ENCODE measurements at places on chromosomes 5 and 9.
A peak's percentile ranks its signal among the peaks of the same experiment; 100 is the strongest.

DNA sequence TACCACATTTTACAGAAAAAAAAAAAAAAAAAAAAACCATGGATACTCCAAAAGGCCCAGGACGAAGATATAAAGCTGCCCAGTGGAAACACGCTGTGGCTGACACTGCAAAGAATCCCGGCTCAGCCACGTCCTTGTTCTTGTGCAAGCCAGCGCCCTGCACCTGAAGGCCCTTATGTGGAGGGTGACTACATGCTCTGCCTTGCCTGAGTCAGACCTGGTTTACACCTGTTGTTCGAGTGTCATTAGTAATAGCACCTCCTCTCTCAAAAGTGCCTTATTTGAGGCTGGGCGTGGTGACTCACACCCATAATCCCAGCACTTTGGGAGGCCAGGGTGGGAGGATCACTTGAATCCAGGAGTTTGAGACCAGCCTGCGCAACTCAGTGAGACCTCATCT, 54.3 kb upstream of the ZSWIM6 start:
- DNase-seq = no peak

GRCh38 chr5:143614831-143615230, 197.1 kb upstream of the HMHB1 start:
- DNase-seq = no peak

- no peak for DNase-seq
Observed at GRCh38 chr5:78006449-78006848, 230.3 kb upstream of the TBCA start.

GRCh38 chr5:103624035-103624480, 61.5 kb upstream of the NUDT12 start:
- DNase-seq = no peak

DNA sequence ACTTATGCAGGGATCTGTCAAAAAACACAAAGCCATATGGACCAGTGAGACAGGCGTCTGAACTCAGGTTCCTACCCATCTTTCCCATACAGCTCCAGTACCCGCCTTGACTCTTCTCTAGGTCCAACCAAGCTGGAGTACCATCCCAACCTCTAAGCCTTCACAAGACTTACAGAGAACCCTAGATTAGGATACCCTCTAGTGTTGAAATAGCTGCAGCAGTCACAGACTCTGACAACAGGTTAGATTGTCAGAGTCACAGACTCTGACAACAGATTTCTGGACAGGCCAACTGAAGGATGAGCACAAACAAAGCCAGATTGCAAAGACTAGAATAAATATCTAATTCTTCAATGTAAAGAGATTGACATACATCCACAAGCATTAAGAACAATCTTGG, 266.1 kb downstream of the GRIA1 start:
- no peak for DNase-seq

GRCh38 chr5:109250533-109251329, 159.0 kb downstream of the PJA2 start:
- DNase-seq = no peak

DNA sequence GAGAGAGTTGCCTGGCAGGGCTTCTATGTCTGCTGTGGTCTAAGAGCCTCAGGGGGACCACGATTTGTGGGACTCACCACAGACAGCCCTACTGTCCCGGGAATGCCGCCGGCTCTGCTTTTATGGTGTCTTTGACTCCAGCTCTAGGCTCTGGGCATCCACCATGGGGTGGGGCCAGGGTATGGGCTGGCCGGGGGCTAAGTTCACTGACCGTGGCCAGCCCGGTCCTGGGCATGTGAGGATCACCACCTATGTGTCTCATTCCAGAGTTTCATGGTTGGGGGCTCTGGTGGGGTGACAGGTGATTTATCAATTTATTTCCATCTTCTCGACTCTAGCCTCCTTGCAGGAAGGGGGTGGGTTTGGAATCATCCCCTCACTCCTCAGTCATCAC, 139.4 kb downstream of the GADD45G start:
- DNase-seq = no peak

DNA sequence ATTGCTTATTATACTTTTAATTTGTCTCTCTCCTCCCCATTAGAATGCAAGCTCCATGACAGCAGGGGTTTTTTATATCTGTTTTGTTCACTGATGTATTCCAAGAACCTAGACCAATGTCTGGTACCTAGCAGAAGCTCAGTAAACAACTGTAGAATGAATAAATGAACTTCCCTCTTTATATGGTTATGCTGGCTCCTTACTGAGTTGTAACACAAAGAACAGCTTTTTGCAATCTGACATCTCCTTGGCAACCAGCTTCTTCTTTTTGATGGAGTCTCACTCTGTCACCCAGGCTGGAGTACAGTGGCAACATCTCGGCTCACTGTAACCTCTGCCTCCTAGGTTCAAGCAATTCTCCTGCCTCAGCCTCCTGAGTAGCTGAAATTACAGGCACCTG, 13.6 kb downstream of the TRMO start:
- peak; percentile 68 for DNase-seq

- DNase-seq = no peak
Observed at GRCh38 chr5:96856371-96856770, 19.9 kb upstream of the ERAP2 start.

DNA sequence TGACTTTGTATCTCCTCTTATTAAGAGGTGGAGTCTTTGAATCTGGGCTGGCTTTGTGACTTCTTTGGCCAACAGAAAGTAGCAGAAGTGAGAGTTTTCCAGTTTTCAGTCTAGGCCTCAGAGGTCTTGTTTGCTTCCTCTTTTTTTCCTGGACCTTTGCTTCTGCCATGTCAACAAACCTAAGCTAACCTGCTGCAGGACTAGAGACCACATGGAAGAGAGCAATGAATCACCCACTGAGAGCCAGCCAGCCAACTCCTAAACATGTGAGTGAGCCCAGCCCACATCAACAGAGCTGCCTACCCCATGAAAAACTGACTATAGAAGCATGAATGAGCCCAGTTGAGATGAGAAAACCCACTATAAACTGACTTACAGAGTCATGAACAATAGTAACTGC, 29.9 kb downstream of the MRPL22 start:
- peak; percentile 17 for DNase-seq

DNA sequence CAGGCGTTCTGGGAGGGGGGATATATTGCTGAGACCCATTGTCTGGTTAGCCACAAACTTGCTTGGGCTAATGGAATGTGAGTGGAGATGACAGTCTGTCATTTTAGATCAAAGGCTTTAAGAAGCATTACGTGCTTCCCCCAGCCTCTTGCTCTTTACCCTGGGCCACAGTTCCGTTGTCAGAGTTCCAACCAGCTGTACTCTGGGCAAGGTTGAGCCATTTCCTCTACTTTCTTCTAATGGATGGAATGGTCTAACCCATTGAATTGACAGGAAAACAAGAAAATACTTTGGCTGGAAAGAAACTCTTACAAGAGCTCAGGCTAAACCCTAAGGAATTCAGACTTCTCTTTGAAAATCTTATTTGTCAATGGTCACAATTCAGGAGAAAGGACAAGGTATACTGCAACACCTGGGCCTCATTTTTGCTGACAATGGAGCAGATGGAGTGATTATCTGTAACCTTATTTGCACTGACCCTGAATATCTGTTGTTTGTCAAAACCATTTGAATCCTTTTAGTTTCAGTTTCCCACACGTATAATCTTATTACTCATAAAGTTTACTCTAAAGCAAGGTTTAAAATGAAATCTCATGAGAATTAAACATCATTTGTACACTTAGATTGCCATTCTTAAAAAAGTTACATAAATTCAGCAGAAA, 231.4 kb downstream of the PDE4D start:
- DNase-seq = peak; percentile 19

- DNase-seq = no peak
Observed at GRCh38 chr5:113103330-113103729, 126.7 kb downstream of the DCP2 start.

DNA sequence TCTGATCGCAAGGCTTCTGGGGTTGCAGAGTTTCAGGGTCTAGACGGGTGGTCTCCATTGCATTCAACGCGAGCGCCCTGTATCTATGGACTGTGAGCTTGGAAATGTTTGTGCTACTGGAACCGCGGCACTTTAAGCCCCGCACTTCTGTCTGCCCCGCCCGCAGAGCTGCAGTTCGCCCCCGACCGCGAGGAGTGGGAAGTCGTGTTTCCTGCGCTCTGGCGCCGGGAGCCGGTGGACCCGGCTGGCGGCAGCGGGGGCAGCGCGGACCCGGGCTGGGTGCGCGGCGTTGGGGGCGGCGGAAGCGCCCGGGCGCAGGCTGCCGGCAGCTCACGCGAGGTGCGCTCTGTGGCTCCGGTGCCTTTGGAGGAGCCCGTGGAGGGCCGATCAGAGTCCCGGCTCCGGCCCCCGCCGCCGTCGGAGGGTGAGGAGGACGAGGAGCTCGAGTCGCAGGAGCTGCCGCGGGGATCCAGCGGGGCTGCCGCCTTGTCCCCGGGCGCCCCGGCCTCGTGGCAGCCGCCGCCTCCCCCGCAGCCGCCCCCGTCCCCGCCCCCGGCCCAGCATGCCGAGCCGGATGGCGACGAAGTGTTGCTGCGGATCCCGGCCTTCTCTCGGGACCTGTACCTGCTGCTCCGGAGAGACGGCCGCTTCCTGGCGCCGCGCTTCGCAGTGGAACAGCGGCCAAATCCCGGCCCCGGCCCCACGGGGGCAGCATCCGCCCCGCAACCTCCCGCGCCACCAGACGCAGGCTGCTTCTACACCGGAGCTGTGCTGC, 1.0 kb downstream of the ADAMTS19 start:
- peak; percentile 49 for DNase-seq

GRCh38 chr5:148898413-148899075, 72.1 kb downstream of the ADRB2 start:
- DNase-seq = no peak

GRCh38 chr5:124522992-124523391, 223.4 kb downstream of the ZNF608 start:
- DNase-seq = no peak

GRCh38 chr5:52910071-52910470, 79.1 kb upstream of the ITGA2 start:
- DNase-seq = no peak

DNA sequence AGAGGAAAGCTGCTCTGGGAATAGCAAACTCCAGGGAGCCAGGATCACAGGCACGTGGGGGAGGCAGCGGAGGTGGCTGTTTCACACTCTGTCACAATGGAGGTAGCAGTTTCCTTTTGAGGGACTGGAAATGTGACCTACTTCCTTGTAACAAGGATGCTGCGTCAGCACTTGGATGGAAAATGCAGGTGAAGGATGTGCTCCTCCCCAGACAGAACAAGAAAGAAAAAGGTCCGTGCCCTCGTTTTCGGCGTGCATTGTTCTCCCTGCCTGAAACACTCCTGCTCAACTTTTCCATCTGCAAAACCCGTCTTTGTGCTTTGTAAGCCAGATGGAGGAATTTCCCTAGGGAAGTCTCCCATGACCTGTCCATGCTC, 55.1 kb upstream of the SH3PXD2B start:
- DNase-seq = no peak
